ENCODE measurements at places on chromosomes 3 and 15.

DNA sequence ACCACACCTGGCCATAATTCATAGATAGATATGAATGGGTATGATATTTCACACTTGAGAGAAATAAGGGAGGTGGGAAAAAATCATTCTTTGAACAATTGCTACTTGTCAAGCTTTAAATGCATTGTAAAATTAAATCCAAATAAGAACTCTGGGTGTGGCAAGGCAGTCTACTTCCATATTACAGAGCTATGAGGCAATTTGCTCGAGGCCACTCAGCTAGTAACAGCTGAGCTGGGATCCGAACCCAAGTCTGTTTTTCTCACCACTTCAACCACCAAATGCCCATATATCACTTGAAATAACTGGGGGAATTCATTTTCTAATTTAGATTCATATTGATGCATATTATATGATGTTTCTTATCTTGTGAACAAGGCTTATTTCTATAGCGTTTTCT, 482.2 kb upstream of the ADAMTS9 start:
- no peak for DNase-seq

GRCh38 chr3:53843195-53844177, 2.7 kb downstream of the CHDH start:
- DNase-seq = no peak

DNA sequence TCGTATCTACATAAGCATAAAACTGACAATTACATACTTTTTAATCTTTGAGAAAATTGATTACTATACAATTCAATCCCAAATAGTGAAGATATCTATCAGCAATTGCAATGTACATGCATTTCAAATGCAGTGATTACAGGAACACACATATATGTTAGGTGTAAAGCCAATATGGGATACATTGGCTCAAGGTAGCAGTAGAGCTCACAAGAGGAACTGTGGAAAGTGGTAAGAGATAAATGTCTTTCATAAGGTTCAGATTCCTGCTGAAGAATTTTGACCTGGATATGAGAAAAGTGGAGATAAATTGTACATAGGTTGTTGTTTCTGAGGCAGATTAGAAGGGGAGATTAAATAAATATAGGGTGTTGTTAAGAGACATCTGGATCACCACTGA, 1280.5 kb downstream of the OTOL1 start:
- DNase-seq = no peak

DNA sequence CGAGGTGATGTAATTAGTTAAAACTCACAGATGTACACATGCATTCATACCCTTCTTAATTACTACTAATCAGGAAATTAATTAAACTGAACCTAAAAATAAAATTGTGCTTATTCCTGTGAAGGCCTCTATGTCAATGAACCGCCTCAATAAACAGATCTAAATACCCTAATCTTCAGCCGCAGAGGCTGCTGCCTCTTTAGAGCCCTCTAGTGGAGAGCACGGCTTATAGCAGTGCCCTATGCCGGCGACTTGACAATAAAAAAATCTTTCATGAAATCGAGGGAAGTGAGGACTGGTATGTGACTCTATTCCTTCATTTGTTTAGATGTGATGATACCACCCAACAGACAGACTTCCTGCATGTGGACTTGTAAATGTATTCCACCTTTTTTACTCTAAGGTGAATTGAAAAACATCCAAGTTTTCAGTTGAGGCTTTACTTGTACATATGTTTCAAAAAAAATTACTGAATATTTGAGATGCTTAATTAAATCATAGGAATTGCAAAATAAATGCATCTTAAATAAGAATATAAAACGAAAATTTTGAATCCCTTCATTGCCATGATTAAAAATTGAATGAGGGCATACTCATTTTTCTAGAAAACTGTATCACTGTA, 8.3 kb upstream of the EPHA3 start:
- no peak for DNase-seq

- DNase-seq = no peak
Measured at GRCh38 chr3:44969154-44969827, 6.7 kb downstream of the ZDHHC3 start.

DNA sequence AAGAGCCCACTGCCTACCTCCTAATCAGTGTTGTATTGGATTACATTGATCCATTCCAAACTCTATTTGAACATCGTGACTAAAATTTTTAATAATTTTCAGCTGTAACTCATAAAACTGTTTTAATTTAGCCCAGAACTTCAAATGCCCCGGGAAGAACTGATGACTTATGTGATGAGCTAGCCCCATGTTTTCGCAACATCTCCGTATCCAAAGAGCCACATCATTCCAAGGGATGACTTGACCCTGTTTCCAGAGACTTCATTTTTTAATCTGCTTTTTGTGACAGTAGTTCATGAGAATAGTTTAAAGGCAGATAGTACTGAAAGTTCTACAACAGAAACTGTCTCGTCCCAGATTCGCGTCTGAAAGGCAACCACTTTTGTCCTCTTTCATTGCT, 97.4 kb downstream of the STAC start:
- no peak for DNase-seq

DNA sequence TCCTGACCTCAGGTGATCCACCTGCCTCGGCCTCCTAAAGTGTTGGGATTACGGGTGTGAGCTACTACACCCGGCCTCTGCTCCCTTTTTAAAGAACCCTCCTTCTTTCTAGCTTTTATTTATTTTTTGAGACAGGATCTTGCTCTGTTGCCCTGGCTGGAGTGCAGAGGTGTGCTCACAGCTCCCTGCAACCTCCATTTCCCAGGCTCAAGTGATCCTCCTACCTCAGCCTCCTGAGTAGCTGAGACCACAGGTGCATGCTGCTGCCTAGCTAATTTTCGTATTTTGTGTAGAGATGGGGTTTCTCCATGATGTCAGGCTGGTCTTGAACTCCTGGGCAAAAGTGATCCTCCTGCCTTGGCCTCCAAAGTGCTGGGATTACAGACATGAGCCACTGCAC, 34.5 kb downstream of the TKT start:
- DNase-seq = no peak

DNA sequence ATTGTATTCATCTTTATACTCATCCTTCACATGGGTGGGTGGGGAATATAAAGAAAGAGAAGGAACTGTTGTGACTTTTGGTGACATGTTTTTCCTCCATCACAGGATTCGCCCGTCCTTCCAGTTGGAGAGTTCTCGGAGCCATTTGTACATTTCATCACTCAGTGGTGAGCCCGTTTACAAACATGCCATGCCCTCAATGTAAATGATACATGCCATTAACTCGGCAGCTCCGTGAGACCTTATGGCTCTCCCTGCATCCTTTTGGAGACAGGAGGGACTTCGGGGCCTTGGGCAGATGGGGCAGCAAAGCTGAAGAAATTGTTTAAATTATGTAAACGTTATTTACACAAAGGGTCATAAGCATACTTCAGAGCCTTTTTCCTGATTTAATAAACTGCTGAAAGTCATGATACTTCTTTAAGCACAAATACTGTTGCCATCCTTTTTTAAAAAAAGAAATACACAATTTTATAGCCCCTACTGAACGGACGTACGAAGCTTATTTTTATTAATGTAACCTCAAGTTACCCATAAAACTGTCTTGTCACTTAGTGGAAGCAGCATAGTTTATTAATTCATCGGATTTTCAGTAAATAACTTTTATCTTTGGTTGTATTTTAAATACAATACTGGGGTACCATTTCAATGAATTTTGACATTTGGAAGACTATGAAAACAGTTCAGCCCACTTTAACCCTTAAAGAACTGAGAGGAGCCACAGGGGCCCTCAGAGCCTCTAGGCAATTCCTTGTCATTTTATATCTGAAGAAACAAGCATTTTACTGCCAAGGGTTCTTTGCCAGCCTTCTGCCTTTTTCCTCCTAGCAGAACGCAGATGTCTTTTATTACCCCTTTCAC, 55.6 kb upstream of the SKOR1 start:
- DNase-seq = no peak

DNA sequence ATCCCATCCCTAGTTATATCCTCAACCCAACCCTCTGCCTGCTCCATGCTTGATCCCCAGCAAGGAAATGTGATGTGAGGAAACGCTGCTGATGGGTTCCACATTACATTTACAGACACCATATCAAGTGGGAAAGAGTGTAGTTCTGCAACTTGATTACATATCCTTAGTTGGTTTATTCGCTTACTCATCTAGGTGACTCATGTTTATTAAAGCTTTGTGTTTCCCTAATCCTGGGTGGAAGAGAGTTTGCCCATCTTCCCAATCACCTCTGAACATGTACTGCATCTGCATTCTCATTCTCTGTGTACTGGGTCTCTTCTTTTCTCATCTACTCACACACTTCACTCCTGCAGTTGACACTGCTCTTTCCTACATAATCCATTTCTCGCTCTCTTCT, 91.7 kb upstream of the PDZRN3 start:
- DNase-seq = no peak

GRCh38 chr3:331881-332280, 135.3 kb downstream of the CHL1 start:
- no peak for DNase-seq
